ENCODE measurements at places on chromosomes 5 and 9.

GRCh38 chr9:37986771-37987258 is 82.2 kb downstream of the SHB start:
- DNase-seq = no peak

GRCh38 chr9:89218040-89218928 is 39.7 kb upstream of the SHC3 start:
- no peak for DNase-seq

- DNase-seq = no peak
Observed at GRCh38 chr9:124297551-124297901, 39.8 kb downstream of the NEK6 start.

- peak; percentile 2 for DNase-seq
Observed at GRCh38 chr5:68433923-68434879, 218.6 kb downstream of the PIK3R1 start.

DNA sequence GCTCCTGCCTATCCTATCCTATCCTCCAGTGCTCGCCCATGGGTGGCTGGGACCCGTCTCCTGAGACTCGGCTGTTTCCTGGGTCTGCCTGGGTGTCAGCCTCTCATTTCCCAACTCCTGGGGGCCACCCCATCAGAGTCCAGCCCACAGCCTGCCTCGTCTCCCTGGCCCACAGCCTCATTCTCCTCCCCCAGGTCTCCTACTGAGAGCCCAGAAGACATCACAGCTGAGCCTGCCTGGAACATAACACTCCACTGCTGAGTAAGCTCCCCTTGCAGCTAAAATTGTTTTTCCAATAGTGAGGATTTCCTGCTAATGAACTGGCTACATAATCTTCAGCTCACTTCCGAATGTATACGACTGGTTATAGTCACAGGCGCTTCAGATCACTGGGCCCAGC is 95.3 kb downstream of the TTLL11 start:
- no peak for DNase-seq

DNA sequence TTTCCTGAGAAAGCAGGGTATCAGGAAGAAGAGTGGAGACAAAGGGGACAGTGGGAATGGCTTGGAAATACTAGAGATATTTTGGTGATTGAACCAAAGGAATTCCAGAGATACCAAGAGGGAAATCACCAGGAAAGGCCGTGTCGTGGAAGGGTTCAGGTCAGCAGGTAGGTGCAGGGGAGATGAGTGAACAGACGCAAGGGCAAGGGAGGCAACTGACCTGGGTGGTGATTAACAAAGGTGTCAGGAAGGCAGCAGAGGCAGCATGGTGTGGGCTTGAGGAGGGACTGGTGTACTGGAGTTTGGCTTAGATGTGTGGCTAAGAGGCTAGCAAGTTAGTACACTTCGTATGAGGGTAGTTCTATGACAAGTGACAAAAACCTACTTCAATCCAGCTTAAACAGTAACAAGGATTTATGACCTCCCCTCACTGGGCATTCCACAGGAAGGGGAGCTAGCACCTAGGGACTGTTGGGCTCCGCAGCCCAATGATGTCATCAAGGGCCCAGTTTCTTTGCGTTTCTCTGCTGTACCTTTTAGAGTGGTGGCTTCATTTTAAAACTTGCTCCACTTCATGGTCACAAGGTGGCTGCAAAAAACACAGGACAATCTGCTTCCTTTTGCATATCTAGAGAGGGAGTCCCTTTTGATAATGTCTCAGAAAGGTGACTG is 37.0 kb downstream of the INIP start:
- no peak for DNase-seq

- peak; percentile 15 for DNase-seq
Observed at GRCh38 chr5:66850354-66851075, 254.3 kb downstream of the MAST4 start.

DNA sequence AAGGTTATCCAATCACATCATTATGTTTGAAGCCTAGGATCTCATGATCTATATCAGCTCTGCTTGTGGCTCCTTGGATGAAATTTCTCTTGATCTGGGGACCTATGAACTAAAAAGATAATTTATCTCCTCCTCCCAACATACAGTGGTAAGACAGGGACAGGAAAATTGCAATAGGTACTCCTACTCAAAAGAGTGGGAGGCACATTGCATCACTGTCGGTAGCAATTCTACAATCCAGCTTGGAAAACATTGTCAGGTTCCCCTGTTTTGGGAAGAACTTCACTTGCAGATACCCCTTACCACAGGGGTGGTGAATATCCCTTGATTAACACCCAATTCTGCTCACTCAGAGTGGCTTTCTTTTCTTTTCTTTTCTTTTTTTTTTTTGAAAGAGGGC is 107.7 kb downstream of the HSPA4 start:
- DNase-seq = no peak

GRCh38 chr5:57635146-57635777 is 152.7 kb upstream of the ACTBL2 start:
- DNase-seq = no peak
